GM20000 (cell line): ENCODE measurements at places on chromosomes 3 and 15.

DNA sequence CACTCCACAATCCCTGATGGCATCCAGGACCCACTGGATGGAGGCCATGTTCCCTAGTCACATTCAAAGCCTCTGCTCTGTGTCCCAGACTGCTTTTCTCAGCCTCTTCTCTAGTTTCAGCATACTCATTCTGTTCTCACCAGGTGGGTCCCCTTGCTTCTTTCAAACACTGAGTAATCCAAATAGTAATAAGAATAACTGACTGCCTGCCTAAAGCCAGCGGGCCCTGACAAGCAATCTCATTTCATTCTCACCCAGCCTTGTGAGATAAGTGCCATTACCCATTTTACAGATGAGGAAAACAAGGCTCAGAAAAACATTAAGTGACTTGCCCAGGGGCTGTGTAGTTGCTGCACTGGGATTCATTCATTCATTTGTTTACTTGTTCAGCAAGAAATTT is 25.4 kb downstream of the MAPKAPK3 start:
- no peak for DNase-seq

DNA sequence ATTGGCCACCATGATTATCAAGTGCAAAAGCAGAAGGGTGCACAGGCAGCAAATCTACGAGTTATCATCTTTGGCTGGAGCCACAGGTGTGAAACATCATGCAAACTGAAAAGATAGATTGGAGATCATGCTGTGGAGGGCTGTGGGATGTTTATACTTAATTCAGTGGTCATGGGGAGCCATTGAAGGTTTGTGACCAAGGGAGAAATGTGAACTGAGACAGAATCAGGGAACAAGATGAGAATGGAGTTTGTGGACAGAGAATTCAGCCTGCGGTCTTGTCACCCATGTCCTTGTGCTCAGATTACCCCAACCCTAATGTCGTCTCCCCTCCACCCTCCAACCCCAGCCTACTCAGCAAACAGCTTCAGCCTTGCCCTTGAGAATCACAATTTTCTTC is 62.9 kb upstream of the ACAN start:
- no peak for DNase-seq

DNA sequence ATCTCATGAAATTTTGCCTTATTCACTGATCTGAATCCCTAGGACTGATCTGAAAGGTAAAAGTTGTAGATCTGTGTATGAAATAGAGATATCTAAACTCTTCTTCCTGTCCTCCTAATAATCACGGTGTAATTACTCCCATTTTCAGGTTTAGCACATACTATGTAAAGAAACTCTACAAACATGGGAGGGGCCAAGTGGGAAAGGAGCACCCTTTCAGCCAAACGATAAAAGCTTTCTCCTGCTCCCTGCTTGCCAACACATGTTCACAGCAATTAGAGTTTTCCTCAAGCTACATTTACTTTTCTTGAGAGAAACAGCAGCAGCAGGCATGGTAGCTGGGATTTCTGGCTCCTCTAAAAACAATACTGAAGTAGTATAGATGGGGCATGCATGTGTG is 71.6 kb downstream of the CHAC1 start:
- DNase-seq = no peak

GRCh38 chr3:115628075-115628412 is 4.7 kb downstream of the GAP43 start:
- no peak for DNase-seq

DNA sequence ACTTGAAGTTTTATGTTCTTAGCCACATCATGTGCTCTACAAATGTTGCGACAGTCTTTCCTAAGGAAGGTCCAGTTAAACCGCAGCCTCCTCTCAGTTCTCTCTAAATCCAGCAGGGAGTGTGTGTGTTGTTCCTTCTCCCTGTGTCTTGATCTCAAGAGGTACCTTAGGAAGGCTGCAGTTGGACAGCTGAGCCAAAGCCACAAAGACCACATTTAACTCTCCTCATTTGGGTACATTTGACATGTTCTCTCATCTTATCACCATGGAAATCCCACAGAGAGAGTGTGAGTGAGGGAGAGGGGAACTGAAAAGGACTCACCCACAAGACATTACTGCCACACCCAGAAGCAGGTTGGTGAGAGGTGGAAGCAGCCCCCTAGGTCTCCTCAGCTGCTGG is 79.5 kb downstream of the CD200R1L start:
- peak; percentile 45 for DNase-seq

DNA sequence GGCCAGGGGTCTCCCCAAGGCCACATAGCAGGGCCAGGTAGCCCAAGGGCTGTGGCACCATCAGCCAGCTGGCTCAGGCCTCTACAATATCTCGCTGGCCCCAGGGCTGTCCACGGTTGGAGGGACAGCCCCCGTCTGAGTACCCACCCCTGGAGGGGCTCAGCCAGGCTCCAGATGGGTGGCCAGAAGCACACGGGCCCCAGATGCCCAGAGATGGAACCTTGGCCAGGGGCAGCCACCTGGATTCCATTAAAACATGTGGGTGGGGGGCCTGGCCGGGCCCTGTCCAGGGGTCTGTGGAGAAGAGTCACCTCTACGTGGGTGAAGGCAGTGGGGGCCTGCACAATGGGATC is 8.4 kb downstream of the CSPG4 start:
- no peak for DNase-seq

- no peak for DNase-seq
These were observed 269.6 kb upstream of the ST8SIA2 start for GRCh38 chr15:92123962-92124656.
